ENCODE measurements at places on chromosomes 6 and 20.

- no peak overlapping the region for H3K27ac ChIP-seq
- H3K4me3 ChIP-seq = no peak overlapping the region
- no peaks in the 10 kb centered on the region for H3K27me3 ChIP-seq
- H3K36me3 ChIP-seq = no peaks in the 10 kb centered on the region
These were observed 897.8 kb downstream of the EPHA7 start for GRCh38 chr6:92521553-92521952.

DNA sequence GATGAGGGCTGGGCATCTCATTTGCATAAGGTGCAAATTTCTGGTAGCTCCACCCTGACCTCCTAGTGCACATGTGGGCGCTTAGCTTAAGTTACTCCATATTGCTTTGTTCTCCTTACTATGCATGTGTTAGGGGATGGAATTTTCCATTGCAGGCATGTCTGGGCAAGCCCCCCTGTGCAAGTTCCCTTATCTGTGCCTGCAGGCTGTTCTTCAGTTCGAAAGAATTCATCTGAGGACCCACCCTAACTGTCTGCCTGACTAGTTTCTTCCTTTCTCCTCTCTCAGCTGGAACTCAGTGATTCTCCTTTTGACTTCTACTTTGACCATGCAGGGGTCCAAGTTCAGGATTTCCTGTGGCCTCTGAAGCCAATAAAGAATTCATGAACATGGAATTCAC is 30.2 kb downstream of the CCDC170 start:
- no peak overlapping the region for H3K4me3 ChIP-seq
- H3K36me3 ChIP-seq = no peaks in the 10 kb centered on the region
- no peaks in the 10 kb centered on the region for H3K27me3 ChIP-seq

DNA sequence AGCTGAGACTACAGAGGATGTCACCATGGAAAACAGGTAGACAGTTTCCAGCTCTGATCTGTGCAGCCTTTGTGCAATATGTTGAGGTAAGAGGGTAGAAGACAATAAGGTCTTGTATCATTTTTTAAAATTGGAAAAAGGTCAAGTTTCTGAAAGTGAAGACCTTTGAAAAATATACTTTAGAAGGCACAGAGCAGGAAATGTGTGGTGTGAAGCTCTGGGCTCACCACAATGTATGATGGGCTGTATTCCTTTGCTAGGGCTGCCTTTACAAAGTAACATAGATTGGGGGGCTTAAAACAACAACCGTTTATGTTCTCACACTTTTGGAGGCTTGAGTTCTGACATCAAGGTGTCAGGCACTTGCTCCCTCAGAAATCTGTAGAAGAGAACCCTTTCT is 514.3 kb upstream of the JARID2 start:
- H3K4me1 ChIP-seq = peaks cover 59% of the 10 kb centered on the region
- H3K4me3 ChIP-seq = no peak overlapping the region
- H3K27ac ChIP-seq = no peak overlapping the region
- no peaks in the 10 kb centered on the region for H3K36me3 ChIP-seq
- DNase-seq = no peak

GRCh38 chr6:3366596-3367413 is 90.0 kb downstream of the SLC22A23 start:
- H3K27me3 ChIP-seq = peaks cover 3% of the 10 kb centered on the region
- no peaks in the 10 kb centered on the region for H3K36me3 ChIP-seq
- DNase-seq = no peak
- H3K27ac ChIP-seq = no peak overlapping the region

- no peak overlapping the region for H3K4me3 ChIP-seq
- DNase-seq = no peak
- H3K27me3 ChIP-seq = peaks cover 8% of the 10 kb centered on the region
- H3K36me3 ChIP-seq = no peaks in the 10 kb centered on the region
- no peak overlapping the region for H3K27ac ChIP-seq
- H3K4me1 ChIP-seq = peaks cover 16% of the 10 kb centered on the region
These were observed 150.2 kb downstream of the LRFN2 start for GRCh38 chr6:40436685-40437604.

- H3K36me3 ChIP-seq = no peaks in the 10 kb centered on the region
- H3K4me1 ChIP-seq = no peaks in the 10 kb centered on the region
- H3K4me3 ChIP-seq = no peak overlapping the region
- no peak overlapping the region for H3K27ac ChIP-seq
- no peaks in the 10 kb centered on the region for H3K27me3 ChIP-seq
These were observed 64.0 kb upstream of the TFB1M start for GRCh38 chr6:155378276-155378675.

- H3K27me3 ChIP-seq = no peaks in the 10 kb centered on the region
- H3K4me3 ChIP-seq = no peak overlapping the region
- H3K4me1 ChIP-seq = no peaks in the 10 kb centered on the region
- no peak for DNase-seq
- no peak overlapping the region for H3K27ac ChIP-seq
- peaks cover 55% of the 10 kb centered on the region for H3K36me3 ChIP-seq
These were observed 21.3 kb downstream of the TAF11 start for GRCh38 chr6:34866509-34866908.

GRCh38 chr6:30327232-30327746 is 562 bp downstream of the TRIM39 start:
- peaks cover 44% of the 10 kb centered on the region for H3K4me1 ChIP-seq
- H3K36me3 ChIP-seq = peaks cover 32% of the 10 kb centered on the region

DNA sequence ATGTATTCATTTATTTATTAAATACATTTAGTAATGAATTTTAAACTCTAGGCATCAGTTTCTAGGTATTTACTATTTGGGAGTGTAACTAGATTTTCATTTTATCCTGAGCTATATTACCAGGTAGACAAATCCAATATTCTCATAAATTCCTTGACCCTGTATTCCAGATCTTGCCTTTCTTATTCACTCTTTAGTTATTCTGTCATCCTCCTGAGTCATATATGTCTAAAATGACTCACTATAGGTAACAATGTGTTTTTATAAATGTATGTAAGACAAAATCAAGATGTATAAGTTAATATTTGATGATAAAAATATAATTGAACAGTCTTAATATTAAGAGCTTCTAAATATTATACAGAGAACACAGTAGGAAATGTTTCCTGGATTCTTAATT is 642.1 kb upstream of the NRSN1 start:
- no peak for DNase-seq
- H3K4me3 ChIP-seq = no peak overlapping the region
- H3K27ac ChIP-seq = no peak overlapping the region
- no peaks in the 10 kb centered on the region for H3K4me1 ChIP-seq
- peaks cover 7% of the 10 kb centered on the region for H3K36me3 ChIP-seq
- H3K27me3 ChIP-seq = peaks cover 3% of the 10 kb centered on the region

DNA sequence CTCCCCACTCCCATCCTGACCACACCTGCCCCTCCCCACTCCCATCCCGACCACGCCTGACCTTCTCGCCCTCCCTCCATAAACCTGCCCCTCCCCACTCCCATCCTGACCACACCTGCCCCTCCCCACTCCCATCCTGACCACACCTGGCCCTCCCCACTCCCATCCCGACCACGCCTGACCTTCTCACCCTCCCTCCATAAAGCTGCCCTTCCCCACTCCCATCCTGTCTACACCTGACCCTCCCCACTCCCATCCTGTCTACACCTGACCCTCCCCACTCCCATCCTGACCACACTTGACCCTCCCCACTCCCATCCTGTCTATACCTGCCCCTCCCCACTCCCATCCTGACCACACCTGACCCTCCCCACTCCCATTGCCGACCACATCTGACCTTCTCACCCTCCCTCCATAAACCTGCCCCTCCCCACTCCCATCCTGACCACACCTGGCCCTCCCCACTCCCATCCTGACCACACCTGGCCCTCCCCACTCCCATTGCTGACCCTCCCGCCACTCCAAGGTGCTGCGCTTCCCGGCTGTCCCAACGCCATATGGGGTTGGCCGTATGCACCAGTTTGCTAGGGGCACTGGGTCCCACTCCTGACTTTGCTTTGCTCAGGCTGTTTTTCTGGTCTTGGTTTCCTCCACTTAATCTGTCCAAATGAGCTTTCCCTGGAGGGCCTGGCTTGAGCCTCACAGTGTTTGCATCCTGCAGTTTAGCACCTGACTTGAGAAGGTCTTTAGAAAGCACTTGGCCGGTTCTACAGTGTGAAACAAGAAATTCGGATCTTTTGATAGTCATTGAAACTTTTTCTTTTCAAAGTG is 2.9 kb downstream of the KIF25 start:
- peaks cover 17% of the 10 kb centered on the region for H3K27me3 ChIP-seq
- peaks cover 23% of the 10 kb centered on the region for H3K4me1 ChIP-seq
- H3K36me3 ChIP-seq = no peaks in the 10 kb centered on the region

GRCh38 chr20:46573234-46573633 is 22.8 kb upstream of the OCSTAMP start:
- H3K27ac ChIP-seq = peak overlapping the region; percentile 10
- no peak overlapping the region for H3K4me3 ChIP-seq
- H3K27me3 ChIP-seq = peaks cover 13% of the 10 kb centered on the region
- no peak for DNase-seq

GRCh38 chr6:101403216-101403945 is 9.9 kb downstream of the GRIK2 start:
- H3K4me3 ChIP-seq = peak overlapping the region; percentile 84
- H3K27me3 ChIP-seq = peaks cover 30% of the 10 kb centered on the region
- H3K4me1 ChIP-seq = peaks cover 64% of the 10 kb centered on the region
- DNase-seq = peak; percentile 39
- H3K36me3 ChIP-seq = no peaks in the 10 kb centered on the region
- no peak overlapping the region for H3K27ac ChIP-seq
